ENCODE measurements at places on chromosomes 13 and 19.

DNA sequence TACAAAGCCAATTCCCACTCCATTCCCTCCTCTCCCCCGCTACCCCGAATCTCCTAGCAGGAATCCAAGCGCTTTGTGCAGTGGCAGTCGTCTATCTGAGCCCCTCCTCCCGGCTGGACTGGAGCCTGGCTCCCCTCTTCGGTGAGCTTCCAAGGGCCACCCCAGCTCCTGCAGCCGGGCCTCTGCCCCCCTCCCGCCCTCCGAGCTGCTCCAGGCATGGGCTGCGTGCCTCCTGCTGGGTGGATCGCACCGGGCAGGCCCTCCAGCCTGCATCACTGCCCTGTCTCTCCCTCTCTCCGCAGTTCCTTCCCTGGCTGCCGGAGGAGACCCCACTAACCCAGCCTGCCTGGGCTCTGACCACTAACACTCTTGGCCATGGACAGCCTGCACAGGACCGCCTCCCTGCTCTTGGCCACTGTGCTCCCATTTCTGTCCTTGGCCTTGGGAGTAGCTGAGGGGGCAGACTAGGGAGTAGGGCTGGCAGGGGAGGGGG lies 12.9 kb upstream of the LENG8 start:
- no peak for DNase-seq

DNA sequence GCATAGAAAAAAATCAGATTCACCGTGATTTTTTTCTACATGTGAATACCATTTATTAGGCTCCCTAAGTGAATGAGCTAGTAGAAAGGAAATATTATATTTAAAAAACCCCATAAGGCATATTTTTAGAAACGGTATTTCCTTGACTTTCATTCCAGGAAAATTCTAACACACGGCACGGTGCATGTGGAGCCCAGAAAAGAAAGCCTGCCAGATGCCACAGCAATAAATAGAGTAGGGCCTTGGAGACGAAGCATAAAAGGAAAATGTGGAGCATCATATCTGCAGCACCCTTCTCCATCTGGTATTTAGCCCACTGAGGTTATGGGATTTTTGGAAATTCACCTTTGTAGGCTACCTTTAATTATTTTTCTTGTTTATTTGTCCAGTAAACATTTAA lies 314.4 kb downstream of the ENOX1 start:
- no peak for DNase-seq

GRCh38 chr13:44068169-44068568 lies 188.5 kb downstream of the LACC1 start:
- DNase-seq, result peak; percentile 11

DNA sequence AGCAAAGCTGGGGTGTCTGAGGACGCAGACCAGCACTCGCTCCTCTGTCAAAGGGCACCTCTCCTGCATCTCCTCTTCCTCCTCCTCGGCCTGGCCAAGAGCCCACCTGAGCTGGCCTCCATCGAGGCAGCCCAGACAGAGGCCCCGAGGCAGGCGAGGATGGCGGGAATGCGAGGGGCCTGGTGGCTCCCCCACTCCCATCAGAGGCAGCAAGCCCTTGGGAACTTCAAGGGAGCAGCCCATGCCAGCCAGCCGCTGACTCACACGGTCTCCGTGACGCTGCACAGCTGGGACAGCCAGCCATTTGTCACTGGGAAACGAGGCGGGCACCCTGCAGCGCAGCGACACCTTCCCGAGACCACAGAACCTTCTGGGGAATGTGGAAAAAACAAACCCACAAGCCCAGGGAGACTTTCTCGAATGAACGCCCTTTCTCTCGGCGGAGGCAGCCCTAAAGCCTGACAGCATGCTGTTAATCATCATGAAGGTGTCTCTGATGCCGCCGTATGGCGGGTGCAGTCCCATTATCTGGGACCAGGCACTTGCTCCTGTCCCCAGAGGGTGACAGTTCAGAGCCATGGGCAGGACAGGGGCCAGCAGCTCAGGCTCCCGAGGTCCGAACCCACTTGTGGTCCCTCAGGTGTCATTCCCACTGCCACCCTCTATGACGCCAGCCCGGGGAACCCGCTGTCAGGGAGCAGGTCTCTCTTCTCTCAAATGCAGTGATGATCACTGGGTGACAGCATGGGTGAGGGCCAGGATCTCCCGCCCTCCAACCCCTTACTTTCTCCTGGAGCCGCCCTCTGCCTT lies 53.0 kb downstream of the PEPD start:
- no peak for DNase-seq

Data from AG20443 (cell line).